ENCODE measurements at places on chromosomes 12 and 14. TPM values are rescaled to one million over a fixed set of nuclear protein-coding genes. Genes with fewer than 3 reads are reported as not detected.

RNASE7 gene
- total RNA-seq = not detected

DNA sequence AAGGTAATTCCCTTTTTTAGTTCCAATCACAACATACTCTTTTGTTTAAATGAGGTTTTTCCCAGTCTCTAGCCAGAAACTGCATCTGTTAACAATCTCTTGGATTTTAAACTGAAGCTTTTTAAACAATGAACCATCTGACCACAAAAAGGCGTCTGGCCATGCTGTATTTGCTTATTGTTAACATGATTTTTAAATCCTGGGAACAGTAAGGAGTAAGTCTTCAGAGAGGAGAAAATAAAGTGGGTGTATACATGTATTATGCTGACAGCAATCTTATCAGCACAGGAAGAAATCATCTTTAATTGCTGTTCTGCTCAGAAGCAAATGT lies 106.2 kb downstream of the DAAM1 start:
- no peak for DNase-seq

DNA sequence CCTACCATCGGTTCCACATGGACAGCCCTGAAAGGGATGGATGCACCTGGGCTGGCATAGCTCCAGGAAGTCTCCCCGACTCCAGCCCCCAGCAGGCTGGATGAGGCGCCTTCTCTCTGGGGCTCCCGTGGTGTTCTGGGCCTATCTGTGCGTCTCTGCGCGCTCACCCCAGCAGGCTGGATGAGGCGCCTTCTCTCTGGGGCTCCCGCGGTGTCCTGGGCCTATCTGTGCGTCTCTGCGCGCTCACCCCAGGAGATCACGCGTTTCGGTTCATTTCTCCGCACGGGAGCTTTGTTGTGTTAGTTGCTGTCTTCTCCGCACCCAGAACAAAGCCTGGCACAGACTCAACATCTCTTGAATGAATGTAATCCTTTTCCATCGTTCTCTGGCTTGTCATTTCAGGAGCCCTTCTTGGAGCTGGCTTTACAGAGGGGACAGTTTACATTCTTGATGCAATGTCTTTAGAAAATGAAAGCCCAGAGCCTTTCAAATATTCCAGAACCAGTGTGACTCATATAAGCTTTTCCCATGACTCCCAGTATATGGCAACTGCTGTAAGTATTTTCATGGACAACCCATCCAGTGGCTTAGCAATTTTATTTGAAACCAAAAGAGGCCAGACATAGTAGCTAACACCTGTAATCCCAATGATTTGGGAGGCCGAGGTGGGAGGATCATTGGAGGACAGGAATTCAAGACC lies 40.3 kb downstream of the CFAP251 start:
- no peak for DNase-seq

DNA sequence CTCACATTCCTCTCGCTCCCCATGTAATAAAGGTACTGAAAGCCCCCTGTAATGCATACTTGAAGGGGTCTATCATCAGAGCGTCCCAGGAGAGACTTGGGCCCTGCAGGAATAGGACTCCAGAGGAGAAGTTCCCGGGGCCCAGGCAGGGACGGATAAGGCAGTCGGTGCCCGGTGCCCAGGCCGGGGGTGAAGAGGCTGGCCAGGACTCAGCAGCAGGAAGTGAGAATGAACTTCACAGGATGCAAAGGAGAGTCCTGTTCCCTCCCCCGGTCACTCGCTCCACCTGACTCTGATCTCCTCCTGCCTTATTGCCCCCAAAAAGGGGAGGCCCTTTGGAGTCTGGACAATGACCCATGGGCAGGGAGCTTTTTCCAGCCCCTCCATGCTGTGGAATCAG lies 40.2 kb downstream of the LRRC74A start:
- no peak for DNase-seq

DNA sequence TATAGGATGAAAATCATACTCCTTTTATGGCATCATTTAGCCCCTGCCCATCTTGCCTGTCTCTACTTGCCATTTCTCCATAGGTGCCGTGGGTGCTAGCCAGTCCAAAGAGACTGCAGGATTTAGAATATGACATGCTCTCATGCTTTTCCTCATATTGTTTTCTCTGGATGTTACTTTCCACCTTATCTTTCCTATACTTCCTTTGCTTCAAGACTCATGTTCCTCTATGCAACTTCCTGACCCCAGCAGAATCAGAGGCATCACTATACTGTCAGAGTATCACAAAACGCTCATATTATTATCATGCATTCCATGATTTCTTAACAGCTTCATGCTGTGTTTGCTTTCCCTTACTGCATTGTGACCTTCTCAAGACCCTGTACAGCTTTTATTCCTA lies 220.8 kb upstream of the ABCD2 start:
- no peak for DNase-seq

GRCh38 chr12:4562034-4562657 lies at the start of gene DYRK4:
Gene DYRK4, plus strand, starts transcription at chr12:4562208. Its CDS starts 38 bp downstream, at chr12:4562246.
- peak; percentile 49 for DNase-seq

DNA sequence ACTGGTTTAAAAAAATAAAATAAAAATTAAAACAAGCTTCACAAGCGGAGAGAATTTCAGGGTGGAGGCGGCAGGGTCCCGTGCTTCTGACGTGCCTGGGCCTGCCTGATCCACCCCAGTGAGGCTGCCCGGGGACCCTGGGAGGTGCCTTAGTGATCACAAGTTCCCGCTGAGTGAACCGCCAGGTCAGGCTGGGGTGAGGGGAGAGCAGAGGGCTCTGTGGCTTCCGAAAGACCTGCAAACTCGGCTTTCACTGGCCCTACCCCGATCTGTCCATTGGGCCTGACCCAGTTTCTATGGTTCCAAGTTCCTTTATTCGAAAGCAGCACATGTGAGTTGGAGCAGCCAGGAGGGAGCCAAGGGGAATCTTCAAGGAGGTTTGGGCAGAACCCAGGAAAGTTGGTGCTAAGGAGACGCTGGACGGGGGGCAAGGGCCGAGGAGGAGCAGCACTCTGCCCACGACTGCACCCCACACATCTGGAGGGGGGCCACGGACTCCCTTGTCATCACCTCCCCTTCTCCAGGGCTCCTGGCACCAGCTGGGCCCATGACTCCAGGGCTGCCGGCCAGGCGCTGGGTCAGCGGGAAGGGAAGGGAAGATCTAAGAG lies 12.9 kb downstream of the MMP14 start:
- DNase-seq = no peak

DNA sequence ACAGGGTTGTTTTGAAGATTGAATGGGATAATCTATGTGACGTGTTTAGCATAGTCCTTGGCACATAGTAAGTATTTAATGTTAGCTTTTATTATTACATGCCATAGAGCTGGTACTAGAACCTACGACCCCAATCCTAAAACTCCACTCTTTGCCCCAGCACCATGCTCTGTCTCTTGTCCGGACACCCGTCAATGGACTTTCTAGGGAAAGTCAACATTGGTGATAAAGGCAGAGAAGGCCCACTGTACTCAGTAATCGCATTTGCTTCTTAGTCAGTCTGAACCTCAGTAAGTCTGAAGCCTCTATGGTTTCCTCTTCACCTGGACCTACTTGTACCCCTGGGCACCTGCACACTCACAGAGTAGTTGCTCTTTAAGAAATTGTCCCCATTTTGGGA lies 153.1 kb upstream of the PRMT8 start:
- DNase-seq = no peak

DNA sequence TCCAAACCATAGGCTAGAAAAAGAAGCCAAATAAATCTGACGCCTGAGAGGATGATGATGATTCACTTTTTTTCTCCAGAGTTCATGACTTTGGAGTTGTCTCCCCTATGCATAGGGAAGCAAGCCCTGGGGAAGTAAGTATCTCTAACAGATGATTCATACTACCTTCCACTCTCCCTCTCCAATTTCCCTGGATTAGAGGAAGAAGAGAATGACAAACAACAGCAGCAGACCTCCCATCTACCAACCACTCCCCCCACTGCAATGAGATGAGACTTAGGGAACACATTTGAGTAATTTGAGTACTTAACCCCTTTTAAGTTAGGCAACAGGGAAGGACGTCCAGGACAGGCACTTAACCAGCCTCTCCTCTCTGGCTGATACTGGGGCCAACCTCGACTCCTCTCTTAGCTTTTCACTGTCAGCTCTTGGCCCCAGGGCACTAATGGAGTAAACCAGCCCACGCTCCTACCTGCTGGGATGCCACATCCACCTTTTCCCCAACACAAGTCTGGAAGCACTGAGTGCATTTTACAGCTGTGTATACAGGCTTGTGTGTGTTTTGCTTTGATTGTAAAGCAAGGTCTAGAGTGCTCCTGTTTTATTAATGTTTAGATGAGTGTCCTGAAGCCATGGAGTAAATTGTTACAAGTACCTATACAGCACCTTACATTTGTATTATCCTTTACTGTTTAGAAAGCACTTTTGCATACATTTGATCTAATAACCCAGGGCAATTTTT lies 180.7 kb downstream of the PHLDA1 start:
- DNase-seq = peak; percentile 95

DNA sequence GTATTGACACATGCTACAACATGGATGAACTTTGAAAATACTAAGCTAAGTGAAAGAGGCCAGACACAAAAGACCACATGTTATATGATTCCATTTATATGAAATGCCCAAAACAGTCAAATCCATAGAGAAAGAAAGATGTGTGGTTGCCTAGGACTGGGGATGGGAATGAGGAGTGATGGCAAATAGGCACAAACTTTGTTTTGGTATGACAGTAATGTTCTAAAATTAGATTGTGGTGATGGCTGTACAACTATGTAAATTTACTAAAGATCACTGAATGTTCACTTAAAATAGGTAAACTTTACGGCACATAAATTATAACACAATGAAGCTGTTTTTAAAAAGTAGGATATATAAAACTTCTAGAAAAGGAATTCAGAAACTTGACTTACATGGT lies 41.7 kb downstream of the PPP1R13B start:
- DNase-seq = no peak

DNA sequence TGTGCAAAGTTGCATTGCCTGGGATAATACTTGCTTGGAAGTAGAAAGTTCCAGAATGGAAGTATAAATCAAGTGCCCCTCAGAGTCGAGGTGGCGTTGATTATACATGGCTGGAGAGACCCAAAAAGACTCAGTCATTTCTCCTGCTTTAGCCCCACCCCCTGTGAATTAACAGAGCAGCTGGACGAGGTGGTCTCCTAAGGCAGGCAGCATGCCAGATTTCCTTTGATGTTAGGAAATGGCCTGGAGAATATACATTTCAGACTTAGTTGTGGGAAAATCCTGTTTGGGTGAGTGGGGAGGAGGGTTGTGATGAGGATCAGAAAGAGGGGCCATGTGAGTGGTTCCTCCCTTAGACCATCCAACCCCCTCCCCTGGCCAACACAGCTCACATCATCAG lies 406.1 kb upstream of the TMPO start:
- DNase-seq = no peak
